CD4-positive, alpha-beta T cell (primary cell): ENCODE measurements at places on chromosomes 1 and 21.

DNA sequence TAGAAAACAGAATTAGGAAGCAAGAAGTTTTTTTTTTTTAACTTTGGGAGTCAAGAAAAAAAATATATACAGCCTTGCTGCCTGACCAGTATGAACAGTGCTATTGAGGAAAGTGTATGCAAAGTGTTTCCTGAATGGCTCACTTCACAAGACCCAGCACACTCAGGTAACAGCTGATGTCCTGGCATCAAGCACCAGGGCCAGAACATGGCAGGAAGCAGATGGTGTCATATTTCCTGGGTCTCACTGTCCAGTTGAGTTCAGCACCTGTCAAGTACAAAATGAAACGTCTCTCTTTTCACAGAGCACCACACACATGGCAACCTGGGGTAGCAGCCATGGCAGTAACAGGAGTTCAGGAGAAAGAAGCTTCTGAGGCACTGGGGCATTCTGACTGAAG, 372.3 kb downstream of the TTLL7 start:
- no peak for DNase-seq

- DNase-seq = no peak
Observed at GRCh38 chr1:40299366-40300248, 17.5 kb downstream of the COL9A2 start.

GRCh38 chr1:41044187-41044586, 22.7 kb upstream of the SLFNL1 start:
- no peak for DNase-seq

DNA sequence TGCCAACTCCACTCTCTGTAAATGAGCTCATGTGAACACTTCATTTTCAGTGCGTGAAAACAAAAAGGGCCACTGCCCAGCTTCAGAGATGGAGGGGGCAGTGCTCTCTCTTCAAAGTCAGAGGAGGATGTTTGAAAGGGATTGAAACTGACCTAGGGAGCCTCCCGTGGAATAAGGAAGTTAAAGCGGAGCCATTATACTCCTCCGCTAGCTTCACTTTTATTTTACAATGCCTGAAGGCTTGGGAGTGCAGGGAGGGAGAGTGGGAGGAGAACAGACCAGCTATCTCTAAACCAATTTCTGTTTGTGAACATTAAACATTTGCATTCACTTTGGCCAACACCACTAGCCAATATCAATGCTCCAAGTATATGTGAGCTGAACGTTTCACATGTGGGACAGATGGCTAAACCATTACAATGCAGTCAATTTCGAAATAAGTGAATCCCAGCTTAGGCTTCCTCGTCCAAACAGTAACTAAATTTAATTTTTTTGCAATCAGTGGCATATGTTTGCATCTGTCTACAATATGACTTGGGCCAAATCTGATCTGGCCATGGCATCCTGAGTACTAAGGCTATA, 126.9 kb downstream of the ESRRG start:
- DNase-seq = no peak

GRCh38 chr1:41238311-41238988, 3.7 kb downstream of the SCMH1 start:
- no peak for DNase-seq

DNA sequence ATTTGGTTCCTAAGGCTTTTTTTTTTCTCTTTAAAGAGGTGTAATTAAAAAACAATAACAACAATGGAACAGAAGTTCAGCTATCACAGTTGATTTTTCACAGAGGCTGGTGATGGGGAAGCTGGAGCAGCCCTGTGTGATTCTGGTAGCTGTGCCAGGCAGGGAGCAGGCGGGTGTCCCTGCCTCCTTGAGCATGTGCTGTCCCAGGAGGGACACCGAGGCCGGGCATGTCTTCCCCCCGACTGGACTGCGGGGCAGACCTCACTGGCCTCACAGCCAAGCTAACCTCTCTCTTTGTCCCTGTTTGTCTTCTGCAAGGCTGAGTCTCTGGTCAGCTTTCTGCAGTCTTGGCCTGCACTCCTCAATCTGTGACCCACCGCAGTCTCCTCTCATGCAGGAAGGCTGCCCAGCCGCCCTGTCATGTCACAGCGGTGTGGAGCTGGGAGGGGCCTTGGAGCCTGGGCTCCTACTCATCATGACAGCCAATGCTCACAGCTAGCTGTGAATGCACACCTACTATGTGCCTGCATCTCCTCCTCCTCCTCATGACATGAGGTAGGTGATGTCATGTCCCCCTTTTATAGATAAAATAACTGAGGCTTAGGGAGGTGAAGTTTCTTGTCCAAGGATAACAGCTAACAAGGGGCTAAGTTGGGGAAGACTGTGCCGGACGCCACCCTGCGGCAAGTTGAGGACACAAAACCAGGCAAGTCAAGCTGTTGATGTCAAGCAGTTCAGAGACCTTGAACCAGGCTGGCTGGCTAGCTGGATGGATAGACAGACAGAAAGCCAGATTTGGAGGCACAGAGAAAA, 10.3 kb upstream of the ACTL8 start:
- no peak for DNase-seq

DNA sequence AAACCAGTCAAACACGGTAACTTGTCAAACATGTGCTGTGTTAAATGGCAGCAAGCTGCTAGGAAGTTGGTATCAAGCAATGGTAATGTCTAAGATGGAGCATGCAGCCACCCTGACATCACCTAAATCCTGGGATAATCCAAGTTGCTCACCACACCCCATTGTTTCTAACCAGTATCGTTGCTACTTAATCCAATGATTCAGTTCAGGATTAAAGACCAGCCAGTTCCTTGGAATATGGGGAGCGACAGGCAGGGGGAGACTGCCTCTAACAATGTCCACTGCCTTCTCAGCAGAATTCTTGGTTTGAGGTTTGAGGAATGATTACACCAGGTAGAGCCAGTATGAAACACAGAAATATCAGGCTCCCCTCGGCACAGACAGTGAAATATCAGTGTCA, 122.1 kb upstream of the IFFO2 start:
- no peak for DNase-seq

GRCh38 chr1:75725861-75726361, 1.4 kb downstream of the ACADM start:
- no peak for DNase-seq

GRCh38 chr1:28602536-28603439, 10.7 kb downstream of the RAB42 start:
- no peak for DNase-seq
